Stimulated activated CD8-positive, alpha-beta memory T cell treated with anti-CD3 and anti-CD28 coated beads, Interleukin-15, amount 100 ng/mL, for 4 hours (primary cell): ENCODE measurements at places on chromosomes 5 and 9.

- no peak for DNase-seq
Measured at GRCh38 chr9:98135938-98136337, 16.9 kb upstream of the TRIM14 start.

- DNase-seq: no peak
Measured at GRCh38 chr9:98686961-98687855, 21.5 kb downstream of the GABBR2 start.

- DNase-seq: no peak
Measured at GRCh38 chr9:29625292-29625731, 2052.0 kb upstream of the C9orf72 start.

DNA sequence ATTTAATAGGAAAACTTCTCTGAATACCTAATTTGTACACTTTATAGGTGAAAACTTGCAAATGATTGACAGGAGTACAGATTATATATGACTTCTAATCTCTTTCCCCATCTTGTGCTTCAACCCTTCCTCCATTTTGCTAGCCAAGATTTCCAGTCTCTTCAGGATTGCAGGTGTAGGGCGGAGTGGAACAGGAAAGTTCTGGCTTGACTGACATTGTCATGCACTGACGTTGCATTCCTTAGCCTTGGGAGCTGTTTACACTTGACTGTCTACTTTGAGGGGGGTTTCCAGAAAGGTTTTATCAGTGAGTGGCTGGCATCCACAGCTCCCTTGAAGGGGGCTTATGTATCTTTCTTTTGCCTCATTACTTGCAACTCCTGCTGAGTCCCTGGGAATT lies 34.1 kb upstream of the GRIA1 start:
- DNase-seq: no peak

- DNase-seq: no peak
Measured at GRCh38 chr9:108083796-108084352, 594.3 kb upstream of the KLF4 start.

- DNase-seq: no peak
Measured at GRCh38 chr9:81984928-81985327, 3.6 kb upstream of the SPATA31D1 start.

DNA sequence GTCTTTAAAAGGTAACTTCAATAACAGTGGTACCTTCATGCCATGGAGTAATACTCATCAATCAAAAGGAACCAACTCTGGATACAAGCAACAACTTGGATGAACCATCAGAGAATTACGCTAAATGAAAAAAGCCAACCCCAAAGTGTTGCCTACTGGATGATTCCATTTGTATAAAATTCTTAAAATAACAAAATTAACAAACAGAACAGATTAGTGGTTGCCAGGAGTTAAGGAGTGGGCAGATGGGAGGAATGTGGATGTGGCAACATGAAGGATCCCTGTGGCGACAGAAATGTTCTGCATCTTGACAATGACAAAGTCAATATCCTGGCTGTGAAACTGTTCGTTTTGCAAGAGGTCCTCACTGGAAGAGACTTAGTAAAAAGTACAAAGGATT lies 50.5 kb downstream of the SPTLC1 start:
- DNase-seq: no peak

DNA sequence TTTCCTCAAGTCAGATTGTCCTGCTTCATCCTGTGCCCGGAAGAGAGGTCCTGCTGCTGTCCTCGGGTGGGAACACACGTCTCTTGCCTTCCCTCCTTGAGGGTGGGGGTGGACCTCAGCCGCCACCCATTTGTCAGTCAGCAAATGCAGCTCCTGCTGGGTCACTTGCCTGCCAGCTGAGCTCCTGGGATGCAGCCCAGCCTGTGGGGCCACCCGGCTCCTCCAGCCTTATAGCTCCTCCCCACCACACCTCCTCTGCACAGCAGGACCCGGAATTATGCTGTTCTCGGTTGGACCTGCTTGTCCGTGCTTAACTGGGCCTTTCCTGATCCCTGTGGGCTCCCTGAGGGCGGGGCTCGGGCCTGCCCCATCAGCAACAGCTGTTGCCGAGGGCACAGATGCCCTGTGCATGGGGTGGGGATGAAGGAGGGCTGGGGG lies 52.7 kb downstream of the RXRA start:
- no peak for DNase-seq

DNA sequence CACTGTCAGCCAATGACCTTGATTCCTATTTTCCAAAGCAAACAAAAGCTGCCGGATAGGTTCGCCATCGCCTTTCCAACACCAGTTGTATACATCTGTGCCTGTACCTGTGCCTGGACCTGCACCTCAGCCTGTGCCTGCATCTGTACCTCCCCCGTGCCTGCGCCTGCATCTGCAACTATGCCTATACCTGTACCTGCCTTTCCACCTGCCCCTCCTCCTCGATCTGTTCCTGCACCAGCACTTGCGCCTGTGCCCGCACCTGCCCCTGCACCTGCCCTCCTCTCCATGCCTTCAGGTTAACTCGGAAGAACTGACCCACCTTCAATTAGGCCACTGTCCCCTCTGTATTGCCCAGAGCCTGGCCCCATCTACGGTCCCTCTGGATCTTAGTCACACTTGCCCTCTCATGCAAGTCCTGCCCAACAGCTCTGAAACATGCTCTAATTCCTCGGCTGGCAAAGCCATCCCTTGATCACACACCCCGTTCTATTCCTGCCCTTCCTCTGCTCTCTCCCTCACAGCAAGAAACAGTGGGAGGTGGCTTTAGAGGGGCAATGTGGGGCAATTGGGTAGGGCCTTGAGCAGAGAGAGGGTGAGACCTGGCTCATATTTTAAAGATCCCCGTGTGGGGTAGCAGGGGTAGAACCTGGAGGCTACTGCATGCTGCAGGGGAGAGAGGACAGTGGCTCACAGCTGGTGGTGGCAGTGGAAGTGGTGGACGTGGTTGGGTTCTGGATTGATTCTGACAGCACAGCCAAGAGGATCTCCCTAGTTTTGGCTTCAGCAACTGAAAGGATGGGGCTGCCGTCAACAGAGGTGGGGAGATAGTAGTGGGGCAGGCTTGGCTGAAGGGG lies 59.6 kb upstream of the PHYKPL start:
- no peak for DNase-seq

GRCh38 chr5:180126716-180127681 lies 55.4 kb upstream of the RNF130 start:
- no peak for DNase-seq

- DNase-seq: no peak
Measured at GRCh38 chr5:33423018-33423630, 17.6 kb upstream of the TARS1 start.

- no peak for DNase-seq
Measured at GRCh38 chr5:57505272-57506200, 22.9 kb upstream of the ACTBL2 start.

DNA sequence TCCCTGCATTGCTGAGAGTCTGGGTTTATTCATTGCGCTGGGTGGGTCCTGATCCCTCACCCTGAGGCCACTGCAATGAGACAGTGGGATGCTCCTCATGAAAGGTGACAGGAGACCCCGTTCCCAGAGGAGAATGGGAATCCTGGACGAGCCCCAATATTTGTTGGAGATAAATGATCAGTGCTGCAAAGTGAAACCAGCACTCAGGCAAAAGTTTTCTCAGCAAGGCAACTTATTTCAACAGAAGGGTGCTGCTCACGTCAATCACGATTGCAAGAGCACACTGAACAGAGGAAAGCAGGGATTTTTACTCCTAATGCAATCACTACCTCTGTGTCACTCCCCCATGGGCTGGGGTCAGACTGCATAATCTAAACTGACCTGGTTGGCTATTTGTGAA lies 110.2 kb upstream of the MAMDC2 start:
- no peak for DNase-seq

GRCh38 chr5:40649463-40650030 lies 30.2 kb upstream of the PTGER4 start:
- no peak for DNase-seq

DNA sequence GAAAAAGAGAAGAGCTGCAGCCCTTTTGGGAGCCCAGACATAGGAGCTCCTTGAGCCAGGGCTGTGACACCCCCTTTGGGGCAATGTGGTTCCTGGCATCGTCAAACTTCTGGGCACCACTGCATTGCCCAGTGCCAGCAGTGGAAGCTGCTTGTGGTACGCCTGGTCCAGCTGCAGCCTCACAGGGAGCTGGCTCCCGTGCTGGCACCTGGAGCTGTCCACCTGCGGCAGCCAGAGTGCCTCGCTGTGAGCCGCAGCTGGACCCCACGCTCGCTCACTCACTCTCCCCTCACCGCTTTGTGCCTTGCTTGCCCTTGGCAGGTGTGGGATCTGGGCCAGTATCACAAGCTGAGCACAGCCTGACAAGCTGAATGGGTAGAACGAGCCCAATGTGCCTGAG lies 1150.8 kb upstream of the CDH6 start:
- DNase-seq: no peak

DNA sequence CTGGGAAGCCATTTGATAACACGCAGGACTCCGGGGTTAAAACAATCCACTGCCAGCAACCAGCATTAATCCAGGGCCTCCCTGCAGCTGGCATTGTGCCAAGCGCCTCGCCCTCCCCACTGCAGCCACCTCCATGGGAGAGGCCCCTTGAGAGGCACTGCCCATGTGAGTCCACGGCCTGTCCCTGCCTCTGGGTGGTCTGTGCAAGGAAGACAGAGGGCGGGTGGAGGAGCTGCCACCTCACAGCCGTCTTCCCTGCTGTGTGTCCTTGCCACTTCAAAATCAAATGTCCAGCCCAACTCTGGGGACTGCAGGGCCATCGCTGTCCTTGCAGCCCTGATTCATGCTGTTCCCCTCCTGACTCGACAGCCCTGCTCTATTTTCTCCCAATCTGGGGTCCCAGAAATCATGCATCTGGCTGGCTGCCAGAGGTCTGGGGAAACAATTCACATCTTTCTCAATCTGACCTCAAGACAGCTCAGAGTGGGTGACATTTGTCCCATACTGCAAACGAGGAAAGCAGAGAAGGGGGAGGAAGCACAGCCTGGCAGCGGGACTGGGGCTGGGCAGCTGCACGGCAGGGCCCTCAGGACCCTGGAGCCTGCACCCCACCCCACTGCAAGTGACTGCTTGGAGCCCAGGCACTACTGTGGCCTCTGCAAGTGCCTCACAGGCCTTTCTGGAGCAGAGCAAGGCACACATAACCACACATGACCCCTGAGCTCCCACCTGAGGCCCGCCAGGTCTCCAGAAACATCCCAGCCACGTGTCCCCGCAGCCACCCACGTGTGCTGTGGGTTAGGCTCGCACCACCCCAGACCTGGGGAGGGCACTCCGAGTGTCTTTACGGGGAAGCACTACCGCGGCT lies 15.7 kb downstream of the BRD3OS start:
- no peak for DNase-seq
